ENCODE measurements at places on chromosomes 5 and 9. TPM values are rescaled to one million over a fixed set of nuclear protein-coding genes. Genes with fewer than 3 reads are reported as not detected.

Gene DHFR
- total RNA-seq, result 39.1 TPM

Gene MCIDAS
- not detected for total RNA-seq

Gene OSMR
- 73.0 TPM for total RNA-seq

Gene NR4A3
- total RNA-seq, result 2.0 TPM

Gene PCDHA5
- total RNA-seq, result not detected

Gene DNAJC18
- total RNA-seq, result 12.4 TPM

Gene WNK2
- total RNA-seq, result 0.15 TPM

Gene SHOC1
- total RNA-seq, result under 0.01 TPM

Gene FBXO10
- 23.0 TPM for total RNA-seq

Gene FOXI1
- not detected for total RNA-seq

Gene HMGCR
- total RNA-seq, result 107 TPM

Gene PCDHGA1
- total RNA-seq, result 2.3 TPM

Gene ARID3C
- not detected for total RNA-seq

Gene CDKN2B
- total RNA-seq, result 42.2 TPM

Gene SLC28A3
- 0.15 TPM for total RNA-seq

Gene TEX48
- not detected for total RNA-seq

Gene CDKN2A
- total RNA-seq, result 39.5 TPM

Gene INSL4
- not detected for total RNA-seq
